ENCODE measurements at places on chromosomes 11 and 22.

DNA sequence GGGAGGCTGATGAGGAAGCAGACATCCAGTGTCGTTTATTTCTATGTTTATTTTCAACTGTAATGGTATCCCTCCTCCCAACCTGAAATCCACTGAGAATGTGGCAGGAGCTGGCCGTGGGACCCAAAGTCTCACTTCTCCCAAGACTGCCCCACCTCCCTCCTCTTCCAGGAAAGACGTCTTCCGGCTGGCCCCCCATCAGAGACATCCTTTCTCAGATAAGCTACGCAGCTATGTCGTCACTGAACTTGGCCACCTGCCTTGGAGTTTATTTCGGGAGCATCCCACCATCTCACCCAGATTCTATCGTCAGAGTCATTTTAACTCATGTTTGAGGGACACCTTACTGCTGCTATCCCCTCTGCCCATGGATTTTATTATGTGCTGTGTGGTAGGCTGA lies 13.9 kb downstream of the TMEM184B start:
- no peak for DNase-seq

- DNase-seq = no peak
Observed at GRCh38 chr11:35912883-35913624, 30.8 kb upstream of the LDLRAD3 start.

GRCh38 chr11:133582750-133583149 lies 50.4 kb upstream of the OPCML start:
- no peak for DNase-seq

GRCh38 chr11:28521075-28521474 lies 412.9 kb downstream of the METTL15 start:
- DNase-seq = no peak

DNA sequence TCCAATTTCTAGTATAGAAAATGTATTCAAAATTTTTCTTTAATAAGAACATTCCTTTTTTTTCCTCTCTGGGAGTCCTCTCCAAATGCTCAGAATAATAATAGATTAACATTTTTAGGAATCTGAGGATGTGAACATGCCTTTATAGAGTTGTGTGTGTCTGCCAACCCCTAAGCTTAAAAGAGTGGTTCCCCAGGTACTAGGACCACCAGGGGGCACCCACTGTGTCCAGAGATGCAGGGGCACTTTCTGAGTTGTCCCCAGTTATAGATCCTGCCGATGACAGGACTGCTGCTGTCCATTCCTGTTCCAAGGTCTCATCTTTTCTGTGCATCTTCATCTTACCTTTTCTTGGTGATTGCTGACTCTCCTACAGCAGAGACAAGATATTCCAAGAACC lies 27.0 kb upstream of the MICAL2 start:
- DNase-seq = no peak

DNA sequence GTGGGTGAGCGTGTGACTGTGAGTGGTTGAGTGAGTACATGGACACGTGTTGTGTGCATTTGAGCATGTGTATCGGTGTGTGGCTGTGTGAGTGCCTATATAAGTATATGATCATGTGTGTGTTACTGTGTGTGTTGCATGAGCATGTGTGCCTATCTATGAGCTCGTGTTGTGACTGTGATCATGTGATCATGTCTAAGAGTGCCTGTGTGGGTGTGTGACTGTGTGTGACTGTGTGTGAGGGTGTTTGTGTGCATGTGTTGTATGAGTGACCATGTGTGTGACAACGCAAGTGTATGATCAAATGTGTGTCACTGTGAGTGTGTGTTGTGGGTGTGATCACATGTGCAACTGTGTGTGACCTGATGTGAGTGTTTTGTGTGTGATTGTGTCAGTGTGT lies 88.8 kb downstream of the UBASH3B start:
- DNase-seq = no peak

GRCh38 chr11:72308226-72309073 lies 64.5 kb upstream of the PHOX2A start:
- DNase-seq = peak; percentile 54

GRCh38 chr22:31681349-31682345 lies 19.6 kb upstream of the PISD start:
- DNase-seq = peak; percentile 66

DNA sequence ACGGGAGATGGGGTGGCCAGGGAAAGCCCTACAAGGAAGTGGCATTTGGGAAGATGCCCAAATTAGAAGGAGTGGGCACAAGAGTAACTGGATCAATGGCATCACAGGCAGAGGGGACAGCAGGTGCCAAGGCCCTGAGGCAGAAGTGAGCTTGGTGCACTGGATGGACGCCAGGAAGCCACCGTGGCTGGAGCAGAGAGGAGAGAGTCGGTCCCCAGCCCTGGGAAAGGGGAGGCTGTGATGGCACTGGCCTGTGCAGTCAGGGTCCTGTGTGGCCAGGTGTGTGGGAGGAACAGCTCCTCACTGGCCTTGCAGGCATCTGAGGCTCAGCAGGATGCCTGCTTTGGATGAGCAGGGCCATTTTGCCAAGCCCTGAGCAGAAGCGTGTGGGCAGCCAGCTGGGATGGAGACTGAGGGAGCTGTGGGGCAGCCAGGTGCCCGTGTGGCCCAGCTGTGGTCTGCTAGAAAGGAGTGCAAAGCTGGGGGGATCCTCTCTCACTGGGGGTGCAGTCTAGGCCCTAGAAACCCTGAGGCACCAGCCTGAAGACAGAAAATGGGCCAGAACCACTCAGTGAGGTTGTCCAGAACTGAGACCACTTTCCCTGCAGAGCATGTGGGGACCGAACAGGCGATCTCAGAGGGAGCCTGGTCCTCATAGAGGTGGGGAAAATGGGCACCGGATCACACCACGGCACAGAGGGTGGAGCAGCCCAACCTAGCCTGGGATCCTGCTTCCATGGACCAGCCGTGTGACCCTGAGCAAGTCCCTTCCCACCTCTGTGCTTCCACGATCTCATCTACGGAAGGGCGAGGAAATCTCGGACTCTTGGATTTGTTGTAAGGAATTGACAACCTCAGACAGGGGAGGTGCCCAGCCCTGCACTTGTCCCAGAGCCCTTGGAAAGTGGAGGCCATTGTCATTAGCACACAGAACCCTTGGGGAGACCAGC lies 78.6 kb upstream of the RTL6 start:
- no peak for DNase-seq

GRCh38 chr11:1530686-1531448 lies 41.2 kb downstream of the DUSP8 start:
- no peak for DNase-seq

DNA sequence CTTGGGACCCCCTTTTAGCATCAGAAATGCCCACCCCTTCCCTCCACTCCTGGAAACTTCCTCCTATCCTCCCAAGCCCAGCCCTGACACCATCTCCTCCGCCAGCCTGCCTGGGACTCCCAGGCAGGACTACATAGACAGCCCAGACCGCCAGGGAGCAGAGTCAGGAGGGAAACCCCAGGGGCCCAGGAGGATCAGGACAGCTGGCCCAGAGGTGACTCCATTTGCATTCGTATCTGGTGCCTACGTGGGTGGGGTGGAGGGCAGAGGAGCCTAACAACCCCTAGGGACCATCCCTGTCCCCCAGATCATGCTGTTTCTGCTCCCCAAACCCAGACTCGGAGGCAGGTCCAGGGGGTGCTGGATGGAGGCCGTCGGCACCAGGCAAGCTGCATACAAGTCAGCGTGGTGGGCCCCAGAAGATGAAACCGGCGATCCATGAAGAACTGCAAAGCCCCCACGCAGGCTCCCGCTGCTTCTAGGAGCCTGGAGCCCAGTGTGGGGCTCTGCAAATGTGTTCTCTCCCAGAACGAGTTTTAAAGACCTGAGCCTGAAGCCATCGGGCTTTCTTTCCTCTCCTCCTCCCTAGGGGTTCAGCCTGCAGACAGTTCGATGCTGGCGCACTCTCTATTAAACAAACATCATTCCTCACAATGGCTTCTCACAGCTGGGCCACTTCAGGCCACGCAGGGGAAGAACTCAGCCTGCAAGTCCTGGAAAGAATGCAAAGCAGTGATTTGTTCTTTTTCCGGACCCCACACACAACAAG lies 1506.8 kb downstream of the BRD1 start:
- no peak for DNase-seq

- no peak for DNase-seq
Observed at GRCh38 chr11:112459001-112459400, 198.3 kb upstream of the PLET1 start.

- DNase-seq = no peak
Observed at GRCh38 chr11:78219493-78220217, 30.9 kb downstream of the USP35 start.

DNA sequence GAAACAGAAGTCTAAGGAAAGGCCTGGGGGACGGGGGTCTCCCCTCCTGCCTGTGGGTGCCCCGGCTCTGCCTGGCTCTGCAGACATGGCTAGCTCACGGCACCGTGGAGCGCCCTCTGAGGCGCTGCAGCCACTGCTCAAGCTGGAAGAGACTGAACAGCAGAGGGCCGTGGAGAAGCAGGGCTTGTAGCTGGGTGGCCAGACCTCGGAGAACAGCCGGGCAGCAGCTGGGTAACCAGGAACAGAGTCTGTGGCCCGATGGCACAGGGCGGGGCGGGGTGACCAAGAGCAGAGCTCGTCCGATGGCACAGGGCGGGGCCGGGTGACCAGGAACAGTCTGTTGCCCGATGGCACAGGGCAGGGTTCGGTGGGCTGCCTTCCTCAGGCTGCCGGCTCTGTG lies 18.1 kb downstream of the RNH1 start:
- no peak for DNase-seq

- DNase-seq = no peak
Observed at GRCh38 chr11:62687508-62688396, 1.6 kb downstream of the LRRN4CL start.

- no peak for DNase-seq
Observed at GRCh38 chr11:86460461-86461385, 86.0 kb downstream of the CCDC81 start.

- DNase-seq = no peak
Observed at GRCh38 chr11:9823887-9824385, 160.1 kb downstream of the SWAP70 start.

DNA sequence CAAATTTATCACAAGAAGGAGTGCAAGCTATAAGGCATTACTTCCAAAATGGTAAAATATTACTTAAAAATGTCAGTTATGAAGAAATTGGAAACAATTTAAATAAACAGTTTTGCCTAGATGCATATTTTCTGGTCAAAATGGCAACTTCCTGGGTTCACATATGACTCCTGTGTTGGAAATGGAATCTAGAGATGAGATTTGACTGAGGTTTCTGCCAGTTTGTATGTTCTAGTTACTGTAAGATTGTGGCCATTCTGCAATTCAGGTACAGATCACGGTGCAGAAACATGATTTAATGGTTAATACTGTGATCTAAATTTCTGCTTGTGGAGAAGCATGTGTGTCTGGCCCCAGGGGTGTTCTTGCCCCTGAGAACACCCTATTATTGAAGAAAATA lies 3.4 kb upstream of the OR4C6 start:
- DNase-seq = no peak

DNA sequence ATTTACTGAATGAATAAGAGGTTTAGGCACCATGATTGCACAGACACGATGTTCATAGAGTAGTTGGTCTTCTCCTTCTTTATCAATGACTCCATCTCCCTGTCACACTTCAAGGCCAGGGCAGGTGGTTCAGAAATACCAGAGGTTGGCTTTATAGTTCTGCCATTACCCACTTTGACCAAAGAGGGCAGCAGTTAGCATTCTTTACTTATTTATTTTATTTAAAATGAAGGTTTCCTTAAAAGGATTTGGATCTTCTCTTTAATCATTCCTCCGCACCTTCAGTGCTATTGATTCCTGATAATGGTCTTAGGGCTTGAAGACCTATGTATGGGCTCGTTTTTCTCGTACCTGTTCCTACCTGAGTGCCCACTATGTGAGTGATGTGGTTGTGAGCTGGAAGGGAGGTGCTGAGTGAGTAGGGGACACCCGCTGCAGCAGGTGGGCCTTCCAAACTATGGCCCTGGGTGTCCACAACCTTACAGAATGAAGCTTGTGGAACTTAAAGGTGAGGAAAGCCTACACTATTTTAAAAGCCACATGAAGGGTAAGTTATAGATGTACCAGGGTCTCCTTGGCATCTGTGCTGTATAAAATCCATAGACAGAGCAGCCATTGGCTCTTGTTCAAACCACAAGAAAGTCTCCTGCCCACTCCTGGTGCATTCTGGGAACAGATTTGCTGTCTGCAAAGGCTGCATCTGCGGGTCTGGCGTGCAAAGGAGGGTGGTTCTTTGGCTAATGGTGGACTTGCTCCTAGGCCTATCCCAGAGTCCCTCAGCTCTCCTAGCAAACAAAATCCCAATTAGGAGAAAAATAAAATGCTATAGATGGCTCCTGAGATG lies 35.0 kb downstream of the TIMP3 start:
- DNase-seq = no peak

DNA sequence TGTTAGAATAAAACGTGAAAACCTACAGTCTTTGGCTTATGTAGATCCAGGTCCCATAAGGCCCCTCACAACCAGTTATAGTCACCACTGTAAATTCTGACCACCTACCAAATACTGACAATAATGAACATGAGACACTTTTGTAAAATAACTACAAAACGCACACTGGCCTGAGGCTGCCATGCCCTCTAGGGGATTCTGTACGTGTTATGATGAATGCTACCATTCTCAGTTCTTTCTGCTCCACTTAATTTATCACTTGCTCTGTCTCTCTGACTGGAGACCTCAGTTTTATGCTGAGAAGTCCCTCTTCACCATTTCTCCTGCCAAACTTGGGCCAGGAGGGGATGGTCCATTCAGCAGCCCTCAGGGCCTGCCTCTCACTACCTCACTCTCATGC lies 18.7 kb upstream of the TMPRSS5 start:
- DNase-seq = no peak

DNA sequence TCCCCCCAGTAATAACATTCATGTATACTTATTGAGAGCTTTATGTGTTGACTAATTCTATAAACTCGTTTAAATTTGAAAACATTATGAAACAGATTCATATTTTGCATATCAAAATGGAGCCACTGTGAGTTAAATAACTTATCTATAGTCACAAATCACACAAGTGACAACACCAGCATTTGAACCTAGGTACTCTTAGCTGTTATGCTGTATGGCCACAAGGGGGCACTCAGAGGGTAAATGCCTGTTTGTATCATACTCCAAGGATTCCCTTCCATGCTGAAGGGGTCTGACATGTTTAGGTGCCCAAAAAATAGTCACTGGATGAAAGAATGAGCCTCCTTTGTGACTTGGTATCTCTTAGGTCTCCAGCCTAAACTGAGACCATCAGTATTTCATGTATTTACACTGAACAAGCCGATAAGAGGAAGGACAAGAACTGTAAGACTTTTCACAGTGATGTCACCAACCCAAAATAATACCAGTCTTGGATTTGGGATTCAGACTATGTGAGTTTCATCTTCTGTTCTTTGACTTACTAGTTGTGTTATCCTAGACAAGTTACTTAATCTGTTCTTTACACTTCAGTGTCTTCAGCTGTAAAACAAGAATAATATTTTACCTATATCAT lies 12.2 kb upstream of the OR52D1 start:
- peak; percentile 29 for DNase-seq

- DNase-seq = no peak
Observed at GRCh38 chr11:124742555-124742954, 2.8 kb downstream of the NRGN start.

Data from fibroblast of gingiva (primary cell).